ENCODE measurements at places on chromosomes 6 and 20. TPM values are rescaled to one million over a fixed set of nuclear protein-coding genes. Genes with fewer than 3 reads are reported as not detected.

The MEP1A gene
- not detected for total RNA-seq

The ARFGEF3 gene
- 0.29 TPM for total RNA-seq

The INSM1 gene
- total RNA-seq = not detected

The HLA-DRB1 gene
- 36.3 TPM for total RNA-seq

The LY6G6D gene
- total RNA-seq = not detected

The MTFR2 gene
- total RNA-seq = 15.2 TPM

The RBBP8NL gene
- total RNA-seq = not detected

The KHDC1L gene
- total RNA-seq = not detected

The ETV7 gene
- total RNA-seq = 5.3 TPM

The IYD gene
- total RNA-seq = not detected

The FIG4 gene
- 10.5 TPM for total RNA-seq

The TOMM6 gene
- total RNA-seq = 148 TPM

The SUMO4 gene
- total RNA-seq = 8.5 TPM

All from activated naive CD4-positive, alpha-beta T cell treated with anti-CD3 and anti-CD28 coated beads, Interleukin-2, amount 10 ng/mL, durations not matched to agents 5 hours and 36 hours (primary cell).